ENCODE measurements at places on chromosomes 16 and 17. TPM values are rescaled to one million over a fixed set of nuclear protein-coding genes. Genes with fewer than 3 reads are reported as not detected.

DNA sequence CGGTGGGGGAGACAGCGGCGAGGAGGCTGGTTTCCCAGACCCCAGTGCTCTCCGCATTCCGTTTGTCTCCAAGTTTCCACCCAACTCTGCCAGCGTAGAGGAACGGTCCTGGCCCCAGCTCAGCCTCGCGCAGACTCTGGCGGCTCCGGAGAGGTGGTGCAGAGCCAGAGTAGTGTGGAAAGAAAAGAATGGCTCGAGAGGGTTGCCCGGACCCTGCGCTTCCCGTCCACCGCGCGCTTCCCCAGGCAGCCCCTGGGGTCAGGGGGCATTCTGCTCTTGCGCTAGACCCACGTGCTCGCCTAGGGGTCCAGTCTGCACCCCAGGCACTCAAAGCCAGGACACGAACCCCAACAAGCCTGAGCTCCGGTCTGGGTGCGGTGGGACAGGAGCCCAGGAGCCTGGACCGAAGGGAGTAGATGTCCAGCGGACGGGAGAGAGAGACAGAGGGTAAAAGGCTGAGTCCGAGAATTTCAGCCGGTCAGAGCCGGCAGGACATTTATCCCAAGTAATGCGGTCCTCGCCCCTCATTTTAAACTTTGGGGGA, 3.8 kb downstream of the PMP22 start:
- no peak for DNase-seq

- peak; percentile 16 for DNase-seq
Observed at GRCh38 chr16:87461466-87461991, 31.3 kb downstream of the ZCCHC14 start.

DNA sequence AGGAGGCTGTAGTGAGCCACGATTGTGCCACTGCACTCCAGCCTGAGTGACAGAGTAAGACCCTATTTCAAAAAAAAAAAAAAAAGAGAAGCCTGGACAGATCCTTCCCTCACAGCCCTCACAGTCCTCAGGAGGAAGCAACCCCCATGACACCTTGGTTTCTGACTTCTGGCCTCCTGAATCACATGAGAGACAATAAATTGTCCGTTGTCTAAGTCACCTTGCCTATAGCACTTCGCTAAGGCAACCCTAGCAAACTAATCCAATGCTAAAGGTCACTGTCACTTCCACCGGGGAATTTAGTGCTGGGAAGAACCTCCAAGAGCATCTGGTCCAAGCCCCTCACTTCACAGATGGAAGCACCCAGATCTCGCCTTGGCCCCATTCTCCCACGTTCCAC, 18.9 kb upstream of the SLC39A11 start:
- no peak for DNase-seq

GRCh38 chr17:78986048-78986648, 6.4 kb upstream of the LGALS3BP start:
- no peak for DNase-seq

- no peak for DNase-seq
Observed at GRCh38 chr16:84090211-84090610, 26.5 kb downstream of the MBTPS1 start.

DNA sequence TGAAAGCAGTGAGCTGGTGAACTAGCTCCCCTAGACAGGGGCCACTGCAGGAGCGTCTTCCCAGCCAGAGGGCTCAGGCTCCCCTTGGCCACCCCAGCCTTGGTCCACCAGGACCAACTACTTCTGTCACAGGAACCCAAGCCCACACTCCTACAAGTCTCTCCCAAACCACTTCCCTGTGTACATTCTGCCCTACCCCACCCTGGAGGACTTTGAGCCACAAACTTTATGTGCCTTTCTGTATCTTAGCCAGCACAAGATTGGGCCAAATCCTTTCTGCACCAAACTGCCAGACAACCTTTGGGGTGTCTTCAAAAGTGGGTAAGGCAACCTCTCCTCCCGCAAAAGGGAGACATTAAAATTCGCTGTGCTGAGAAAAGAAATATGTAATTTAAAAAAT, 31.6 kb downstream of the EFCAB5 start:
- DNase-seq, result no peak

DNA sequence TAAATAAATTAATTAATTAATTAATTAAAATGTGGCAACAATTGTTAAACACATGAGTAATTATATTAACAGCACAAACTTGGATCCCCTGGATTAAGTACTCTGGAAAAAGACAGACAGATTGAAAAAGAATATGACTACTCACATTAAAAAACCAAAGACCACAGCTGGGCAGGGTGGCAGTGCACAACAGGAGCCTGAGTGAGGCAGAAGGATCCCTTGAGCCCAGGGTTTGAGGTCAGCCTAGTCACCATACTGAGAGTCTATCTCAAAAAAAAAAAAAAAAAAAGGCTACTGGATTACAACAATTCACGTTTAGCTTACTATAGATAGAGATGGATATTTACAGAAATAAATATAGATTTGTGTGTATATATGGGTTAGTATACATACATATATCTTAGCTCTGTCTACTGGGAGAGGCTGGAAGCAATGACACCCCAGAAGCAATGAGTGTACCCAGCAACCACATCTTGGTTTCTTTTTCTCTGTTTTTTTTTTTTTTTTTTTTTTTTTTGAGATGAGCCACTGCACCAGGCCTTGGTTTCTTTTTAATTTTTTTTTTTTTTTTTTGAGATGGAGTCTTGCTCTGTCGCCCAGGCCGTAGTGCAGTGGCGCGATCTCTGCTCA, 10.6 kb upstream of the SUZ12 start:
- no peak for DNase-seq

- no peak for DNase-seq
Observed at GRCh38 chr17:22242472-22242871, 550.1 kb downstream of the KCNJ18 start.

DNA sequence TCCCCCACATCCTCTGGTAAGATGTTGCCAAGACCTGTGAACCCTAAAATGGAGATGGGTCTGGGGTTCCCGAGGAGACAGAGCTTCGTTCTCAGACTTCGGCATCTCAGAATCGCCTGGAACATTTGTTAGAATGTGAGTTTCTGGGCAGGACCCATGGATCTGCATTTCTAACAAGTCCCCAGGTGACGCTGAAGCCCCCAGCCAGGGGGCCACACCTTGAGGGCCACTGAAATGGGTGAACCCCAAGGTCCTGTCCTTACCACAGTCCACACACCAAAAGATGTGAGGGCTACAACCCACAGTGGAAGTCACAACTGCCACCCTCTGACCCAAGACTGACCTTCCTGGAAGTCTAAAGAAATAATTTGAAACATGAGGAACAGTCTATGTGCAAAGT, 14.0 kb downstream of the MPP3 start:
- DNase-seq, result no peak

DNA sequence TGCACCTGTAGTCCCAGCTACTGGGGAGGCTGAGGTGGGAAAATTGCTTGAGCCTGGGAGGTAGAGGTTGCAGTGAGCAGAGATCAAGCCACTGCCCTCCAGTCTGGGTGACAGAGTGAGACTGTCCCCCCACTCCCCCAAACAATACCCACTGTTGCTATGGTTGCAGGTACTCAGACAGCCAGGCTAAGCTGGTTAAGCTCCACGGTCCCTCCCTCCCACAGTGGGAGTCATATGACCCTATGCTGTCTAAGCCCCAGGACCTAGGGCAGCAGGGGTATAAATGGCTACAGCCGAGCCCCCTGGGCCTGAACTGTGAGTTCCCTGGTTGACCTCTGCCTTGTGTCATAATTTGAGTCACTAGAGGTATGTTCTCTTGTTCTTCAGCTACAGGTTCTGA, 15.9 kb upstream of the RPRML start:
- DNase-seq, result no peak

DNA sequence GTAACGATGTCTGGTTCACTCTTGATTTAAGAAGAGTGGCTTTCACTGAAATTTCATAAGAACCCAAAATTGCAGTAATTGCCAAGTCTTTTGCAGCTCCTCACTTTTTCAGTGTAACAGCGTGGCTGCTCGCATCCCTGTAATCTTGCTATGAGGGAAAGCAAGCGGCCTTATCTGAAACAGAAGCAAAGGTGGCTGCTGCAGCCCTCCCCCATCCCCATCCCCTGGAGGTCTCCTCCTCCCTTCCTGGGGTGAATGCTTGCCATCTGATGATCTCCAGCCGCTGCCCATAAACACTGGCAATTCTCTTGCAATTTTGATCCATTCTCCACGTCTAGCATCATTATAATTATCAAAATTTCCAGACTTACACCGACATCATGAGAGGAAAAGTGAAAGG, 182.5 kb upstream of the ASIC2 start:
- DNase-seq, result no peak

GRCh38 chr16:67471758-67472384, 9.1 kb downstream of the ATP6V0D1 start:
- DNase-seq, result no peak

GRCh38 chr17:63533433-63534077, 10.4 kb downstream of the KCNH6 start:
- no peak for DNase-seq

The ARL5C gene
- total RNA-seq, result not detected

The DYNC1LI2 gene
- total RNA-seq, result 98.3 TPM

The CISD3 gene
- total RNA-seq, result 13.3 TPM

The KRT20 gene
- not detected for total RNA-seq

The CACNG5 gene
- not detected for total RNA-seq

The CD300H gene
- not detected for total RNA-seq

The ALOX12 gene
- total RNA-seq, result not detected

The TEFM gene
- 15.3 TPM for total RNA-seq

The CRHR1 gene
- total RNA-seq, result not detected
